ENCODE measurements at places on chromosomes 3 and 15. TPM values are rescaled to one million over a fixed set of nuclear protein-coding genes. Genes with fewer than 3 reads are reported as not detected.
A peak's percentile ranks its signal among the peaks of the same experiment; 100 is the strongest.

MUC13 gene
- not detected for total RNA-seq

GUCA1C gene
- not detected for total RNA-seq

MYZAP gene
- total RNA-seq, result 0.11 TPM

LTF gene
- not detected for total RNA-seq

NAA80 gene
- 18.7 TPM for total RNA-seq

SRGAP3 gene
- 1.2 TPM for total RNA-seq

KCNAB1 gene
- not detected for total RNA-seq

GRCh38 chr15:41530363-41530956 is 13.6 kb downstream of the RPAP1 start:
- DNase-seq, result no peak
- H3K27me3 ChIP-seq, result no peaks in the 10 kb centered on the region
- no peaks in the 10 kb centered on the region for H3K4me1 ChIP-seq
- H3K36me3 ChIP-seq, result peaks cover 41% of the 10 kb centered on the region

DNA sequence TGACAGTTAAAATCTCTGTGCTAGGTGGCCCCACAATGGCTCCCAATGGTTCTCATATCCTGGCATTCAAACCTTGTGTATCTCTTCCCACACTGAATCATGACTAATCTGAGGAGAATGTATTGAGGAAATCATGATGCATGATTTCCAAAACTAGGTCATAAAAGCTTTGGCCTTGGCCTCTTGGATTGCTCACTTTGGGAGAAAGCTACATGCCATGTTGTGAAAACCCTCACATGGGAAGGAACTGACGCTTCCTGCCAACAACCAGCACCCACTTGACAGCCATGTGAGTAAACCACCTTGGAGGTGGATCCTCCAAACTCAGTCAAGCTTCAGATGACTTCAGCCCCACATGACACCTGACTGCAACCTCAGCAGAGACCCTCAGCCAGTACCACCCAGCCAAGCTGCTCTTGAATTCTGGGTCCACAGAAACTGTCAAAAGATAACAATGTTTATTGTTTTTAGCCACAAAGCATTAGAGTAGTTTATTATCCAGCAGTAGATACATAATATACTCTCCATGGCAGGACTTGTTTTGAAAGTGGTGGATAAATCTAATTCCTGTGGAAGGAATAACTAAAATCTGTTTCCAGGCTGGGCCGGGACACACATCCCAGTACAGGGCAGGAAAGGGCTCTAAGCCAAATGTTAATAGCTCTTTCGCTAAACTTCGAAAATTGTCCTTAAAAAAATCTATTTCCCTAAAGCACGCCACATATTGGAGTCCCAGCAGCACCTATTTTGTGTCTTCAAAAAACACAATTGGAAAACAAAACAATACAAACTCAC is 1.0 kb upstream of the ZNF620 start:
- peaks cover 10% of the 10 kb centered on the region for H3K36me3 ChIP-seq
- peak; percentile 28 for DNase-seq
- peaks cover 29% of the 10 kb centered on the region for H3K4me1 ChIP-seq
- H3K27ac ChIP-seq, result peak overlapping the region; percentile 92
- peak overlapping the region; percentile 86 for H3K4me3 ChIP-seq

GRCh38 chr15:60534051-60534450 is 55.1 kb upstream of the ICE2 start:
- no peaks in the 10 kb centered on the region for H3K27me3 ChIP-seq
- peaks cover 11% of the 10 kb centered on the region for H3K36me3 ChIP-seq
- H3K4me3 ChIP-seq, result no peak overlapping the region
- DNase-seq, result no peak

GRCh38 chr3:24678021-24678420 is 183.4 kb upstream of the THRB start:
- H3K27me3 ChIP-seq, result peaks cover 52% of the 10 kb centered on the region
- no peaks in the 10 kb centered on the region for H3K36me3 ChIP-seq
- H3K4me3 ChIP-seq, result no peak overlapping the region
- H3K27ac ChIP-seq, result no peak overlapping the region

- H3K4me1 ChIP-seq, result peaks cover 15% of the 10 kb centered on the region
- H3K27me3 ChIP-seq, result no peaks in the 10 kb centered on the region
- no peak overlapping the region for H3K4me3 ChIP-seq
- no peaks in the 10 kb centered on the region for H3K36me3 ChIP-seq
These were observed 74.8 kb downstream of the ABHD5 start for GRCh38 chr3:43765521-43765971.

- peak; percentile 81 for DNase-seq
- H3K27me3 ChIP-seq, result no peaks in the 10 kb centered on the region
- H3K27ac ChIP-seq, result peak overlapping the region; percentile 99
- H3K36me3 ChIP-seq, result peaks cover 59% of the 10 kb centered on the region
These were observed 408 bp downstream of the WDR82 start for GRCh38 chr3:52277972-52278509.

DNA sequence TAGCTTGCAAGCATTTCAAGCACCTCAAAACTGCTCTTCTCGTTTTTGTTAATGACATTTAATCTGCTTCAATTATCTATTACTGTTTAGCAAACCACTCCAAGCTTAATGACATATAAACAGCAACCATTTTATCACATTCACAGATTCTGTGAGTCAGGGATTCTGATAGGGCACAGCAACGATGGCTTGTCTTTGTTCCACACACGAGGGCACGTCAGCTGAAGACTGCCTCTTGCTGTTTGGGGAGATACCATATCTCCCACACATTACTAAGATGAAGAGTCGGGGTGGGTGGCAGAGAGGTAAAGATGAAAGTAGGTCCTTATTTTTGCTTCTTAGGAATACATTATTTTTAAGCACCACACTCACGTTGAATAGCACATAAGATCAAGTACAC is 19.3 kb downstream of the CPOX start:
- H3K27ac ChIP-seq, result peak overlapping the region; percentile 84
- peaks cover 47% of the 10 kb centered on the region for H3K4me1 ChIP-seq
- peak overlapping the region; percentile 13 for H3K4me3 ChIP-seq
- DNase-seq, result peak; percentile 65
- peaks cover 3% of the 10 kb centered on the region for H3K27me3 ChIP-seq
- H3K36me3 ChIP-seq, result peaks cover 28% of the 10 kb centered on the region

GRCh38 chr3:186216900-186217819 is 108.3 kb upstream of the ETV5 start:
- H3K27me3 ChIP-seq, result peaks cover 8% of the 10 kb centered on the region
- H3K4me3 ChIP-seq, result no peak overlapping the region
- H3K27ac ChIP-seq, result no peak overlapping the region

DNA sequence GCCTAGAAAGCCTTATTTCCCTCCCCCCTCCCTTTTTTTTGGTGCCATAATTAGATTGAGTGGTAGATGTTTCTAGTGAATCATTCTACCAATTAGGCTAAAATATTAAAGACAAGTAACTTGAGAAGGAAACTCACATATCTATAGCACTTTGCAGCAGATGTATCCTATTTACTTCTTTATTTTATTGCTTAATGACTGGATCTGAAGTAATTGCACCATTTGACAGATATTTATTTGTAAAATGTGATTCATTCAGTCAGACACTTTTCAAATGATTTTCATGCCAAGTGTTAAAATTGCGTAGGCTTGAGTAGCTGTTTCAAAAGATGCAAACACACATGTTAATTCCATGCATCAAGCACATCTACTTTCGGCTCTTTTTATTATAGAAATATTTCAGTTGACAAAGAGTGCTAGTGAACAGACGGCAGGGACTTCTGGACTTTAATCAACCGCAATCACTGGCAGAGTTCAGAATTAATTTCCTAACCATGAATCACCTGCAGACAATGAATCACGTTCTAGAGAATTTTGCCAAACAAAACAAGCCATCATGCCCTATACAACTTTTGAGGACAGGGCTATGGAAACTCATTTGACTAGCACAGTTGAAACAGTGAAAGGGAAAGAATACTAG is 636.8 kb downstream of the MECOM start:
- H3K27me3 ChIP-seq, result no peaks in the 10 kb centered on the region
- DNase-seq, result no peak
- H3K36me3 ChIP-seq, result no peaks in the 10 kb centered on the region
- no peak overlapping the region for H3K4me3 ChIP-seq

GRCh38 chr3:129428376-129429079 is at the start of gene EFCAB12:
Gene EFCAB12, minus strand, starts transcription at chr3:129428636. Its CDS starts 148 bp downstream, at chr3:129428488.
- peaks cover 43% of the 10 kb centered on the region for H3K4me1 ChIP-seq
- DNase-seq, result peak; percentile 95
- peaks cover 21% of the 10 kb centered on the region for H3K36me3 ChIP-seq
- H3K27me3 ChIP-seq, result no peaks in the 10 kb centered on the region

- peaks cover 21% of the 10 kb centered on the region for H3K4me1 ChIP-seq
- H3K4me3 ChIP-seq, result no peak overlapping the region
- H3K27ac ChIP-seq, result no peak overlapping the region
These were observed 3.7 kb upstream of the SLC6A6 start for GRCh38 chr3:14398797-14399106.

GRCh38 chr15:73927003-73927475 is 777 bp downstream of the LOXL1 start:
- H3K27ac ChIP-seq, result no peak overlapping the region
- no peaks in the 10 kb centered on the region for H3K36me3 ChIP-seq
- peak; percentile 60 for DNase-seq
- peaks cover 35% of the 10 kb centered on the region for H3K4me1 ChIP-seq

- no peaks in the 10 kb centered on the region for H3K36me3 ChIP-seq
- H3K27ac ChIP-seq, result no peak overlapping the region
- H3K4me3 ChIP-seq, result no peak overlapping the region
- DNase-seq, result no peak
These were observed 19.5 kb upstream of the ZMAT3 start for GRCh38 chr3:179091113-179091512.

DNA sequence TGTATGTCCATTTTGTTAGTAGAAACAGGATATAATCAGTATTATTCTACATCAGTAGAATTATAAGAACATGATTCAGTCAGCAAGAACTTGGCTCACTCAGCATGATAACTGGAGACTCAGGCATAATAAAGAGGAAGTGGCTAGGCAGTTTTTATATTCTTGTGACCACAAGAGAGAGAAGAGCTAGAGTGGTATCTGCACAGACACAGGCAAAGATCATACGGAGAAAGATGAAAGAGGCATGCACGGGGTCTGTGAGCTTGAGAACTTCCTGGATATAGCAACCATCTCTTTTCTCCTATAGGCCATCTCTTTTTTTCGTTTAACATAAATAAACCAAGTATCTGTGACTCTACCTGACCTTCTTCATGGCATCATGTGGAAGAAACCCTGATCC is 46.8 kb downstream of the MYO5A start:
- no peaks in the 10 kb centered on the region for H3K27me3 ChIP-seq
- peak overlapping the region; percentile 84 for H3K27ac ChIP-seq
- peak overlapping the region; percentile 0 for H3K4me3 ChIP-seq
- peaks cover 5% of the 10 kb centered on the region for H3K36me3 ChIP-seq

DNA sequence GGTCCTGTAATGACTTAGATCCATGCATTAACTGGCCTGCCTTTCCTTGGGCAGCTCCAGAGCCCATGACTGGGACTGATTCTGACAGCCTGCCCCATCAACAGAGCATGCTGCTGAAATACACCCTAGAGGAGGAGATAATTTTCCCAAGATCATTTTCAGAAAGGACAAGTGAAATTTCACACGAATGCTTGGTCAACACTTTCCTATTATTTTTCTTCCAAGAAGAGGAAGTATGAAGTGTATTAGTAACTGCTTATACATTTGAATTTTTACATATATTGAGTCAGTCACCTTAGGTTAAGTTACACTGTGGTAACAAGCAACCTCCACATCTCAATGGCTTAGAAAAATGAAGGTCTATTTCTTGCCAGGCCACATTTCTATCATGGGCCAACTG is 9.7 kb upstream of the NMNAT3 start:
- H3K27ac ChIP-seq, result no peak overlapping the region
- no peaks in the 10 kb centered on the region for H3K4me1 ChIP-seq
- H3K4me3 ChIP-seq, result no peak overlapping the region
- peaks cover 9% of the 10 kb centered on the region for H3K27me3 ChIP-seq
- no peak for DNase-seq
- no peaks in the 10 kb centered on the region for H3K36me3 ChIP-seq

- H3K36me3 ChIP-seq, result peaks cover 1% of the 10 kb centered on the region
- peak; percentile 47 for DNase-seq
- peaks cover 75% of the 10 kb centered on the region for H3K4me1 ChIP-seq
- H3K27ac ChIP-seq, result peak overlapping the region; percentile 38
- peak overlapping the region; percentile 35 for H3K4me3 ChIP-seq
- no peaks in the 10 kb centered on the region for H3K27me3 ChIP-seq
These were observed 62.9 kb downstream of the FNDC3B start for GRCh38 chr3:172102123-172102882.

GRCh38 chr15:43239732-43240491 is 19.1 kb upstream of the EPB42 start:
- H3K4me3 ChIP-seq, result no peak overlapping the region
- H3K27me3 ChIP-seq, result peaks cover 2% of the 10 kb centered on the region
- H3K36me3 ChIP-seq, result no peaks in the 10 kb centered on the region
- H3K27ac ChIP-seq, result no peak overlapping the region
- no peaks in the 10 kb centered on the region for H3K4me1 ChIP-seq
- no peak for DNase-seq

DNA sequence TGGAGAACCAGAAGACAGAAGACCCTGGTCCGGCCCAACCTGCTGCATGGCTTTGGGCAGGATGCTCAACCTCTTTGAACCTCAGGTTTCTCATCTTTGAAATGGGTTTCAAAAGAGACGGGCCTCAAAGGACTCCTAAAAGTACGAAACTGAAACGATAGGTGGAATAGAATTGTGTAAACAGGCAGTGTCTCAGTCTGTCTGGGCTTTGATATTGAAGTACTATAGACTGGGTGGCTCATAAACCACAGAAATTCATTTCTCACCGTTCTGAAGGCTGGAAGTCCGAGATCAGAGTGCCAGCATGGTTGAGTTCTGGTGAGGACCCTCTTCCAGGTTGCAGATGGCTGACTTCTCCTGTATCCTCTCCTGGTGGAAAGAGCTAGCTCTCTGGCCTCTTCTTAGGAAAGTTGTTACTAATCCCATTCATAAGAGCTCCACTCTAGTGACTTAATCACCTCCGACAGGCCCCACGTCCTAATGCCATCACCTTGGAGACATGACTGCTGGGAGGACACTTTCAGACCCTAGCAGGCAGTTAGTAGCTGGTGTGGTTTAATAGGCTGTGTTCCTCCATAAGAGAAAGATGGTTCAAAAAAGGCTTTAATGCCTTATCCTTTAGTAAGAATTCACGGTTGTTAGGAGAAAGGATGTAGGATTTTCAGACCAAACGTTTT is 35.7 kb downstream of the SSUH2 start:
- no peaks in the 10 kb centered on the region for H3K36me3 ChIP-seq
- no peaks in the 10 kb centered on the region for H3K4me1 ChIP-seq
- H3K27ac ChIP-seq, result no peak overlapping the region
- DNase-seq, result no peak
- H3K4me3 ChIP-seq, result no peak overlapping the region

DNA sequence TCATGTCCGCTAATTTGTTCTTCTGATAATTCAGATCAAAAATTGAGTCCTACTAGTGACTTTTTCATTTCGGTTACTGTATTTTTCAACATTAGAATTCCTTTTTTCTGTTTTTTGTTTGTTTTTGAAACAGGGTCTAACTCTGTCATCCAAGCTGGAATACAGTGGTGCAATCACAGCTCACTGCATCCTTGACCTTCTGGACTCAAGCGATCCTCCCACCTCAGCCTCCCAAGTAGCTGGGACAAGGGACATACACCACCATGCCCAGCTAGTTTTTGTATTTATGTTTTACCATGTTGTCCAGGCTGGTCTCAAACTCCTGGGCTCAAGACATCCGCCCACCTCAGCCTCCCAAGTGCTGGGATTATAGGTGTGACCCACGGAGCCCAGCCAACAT is 8.0 kb upstream of the INO80 start:
- H3K4me1 ChIP-seq, result no peaks in the 10 kb centered on the region
- H3K27ac ChIP-seq, result no peak overlapping the region
- no peak for DNase-seq
- no peak overlapping the region for H3K4me3 ChIP-seq
- no peaks in the 10 kb centered on the region for H3K36me3 ChIP-seq
